ENCODE measurements at places on chromosomes 7 and 10. TPM values are rescaled to one million over a fixed set of nuclear protein-coding genes. Genes with fewer than 3 reads are reported as not detected.

GRCh38 chr7:151821806-151822540, 54.9 kb downstream of the PRKAG2 start:
- no peak for DNase-seq

GRCh38 chr10:44235363-44235762, 149.5 kb downstream of the CXCL12 start:
- DNase-seq = no peak

- no peak for DNase-seq
Measured at GRCh38 chr10:3805791-3806461, 20.9 kb upstream of the KLF6 start.

PNLIPRP3 gene
- total RNA-seq = not detected

POM121C gene
- total RNA-seq = 8.8 TPM

DNA sequence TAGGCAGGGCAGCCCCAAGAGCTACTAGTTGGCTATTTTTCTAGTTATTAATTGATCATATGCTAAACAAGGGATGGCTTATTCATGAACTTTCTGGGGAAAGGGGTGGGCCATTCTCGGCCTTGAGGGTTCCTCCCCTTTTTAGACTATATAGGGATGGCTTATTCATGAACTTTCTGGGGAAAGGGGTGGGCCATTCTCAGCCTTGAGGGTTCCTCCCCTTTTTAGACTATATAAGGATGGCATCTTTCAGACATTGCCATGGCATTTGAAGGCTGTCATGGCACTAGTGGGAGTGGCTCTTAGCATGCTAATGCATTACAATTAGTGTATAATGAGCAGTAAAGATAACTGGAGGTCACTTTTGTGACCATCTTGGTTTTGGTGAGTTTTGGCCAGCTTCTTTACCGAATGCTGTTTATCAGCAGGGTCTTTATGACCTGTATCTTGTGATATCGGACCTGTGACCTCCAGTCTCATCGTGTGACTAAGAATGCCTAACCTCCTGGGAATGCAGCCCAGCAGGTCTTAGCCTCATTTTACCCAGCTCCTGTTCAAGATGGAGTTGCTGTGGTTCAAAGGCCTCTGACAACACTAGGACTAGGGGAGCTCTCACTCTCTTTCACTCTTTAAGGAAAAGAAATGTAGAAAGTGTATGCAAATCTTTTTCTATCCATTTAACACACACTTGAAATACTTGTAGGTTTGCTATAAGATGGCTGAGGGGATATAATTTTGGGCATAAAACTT, 7.8 kb downstream of the FHIP2A start:
- DNase-seq = no peak

DNA sequence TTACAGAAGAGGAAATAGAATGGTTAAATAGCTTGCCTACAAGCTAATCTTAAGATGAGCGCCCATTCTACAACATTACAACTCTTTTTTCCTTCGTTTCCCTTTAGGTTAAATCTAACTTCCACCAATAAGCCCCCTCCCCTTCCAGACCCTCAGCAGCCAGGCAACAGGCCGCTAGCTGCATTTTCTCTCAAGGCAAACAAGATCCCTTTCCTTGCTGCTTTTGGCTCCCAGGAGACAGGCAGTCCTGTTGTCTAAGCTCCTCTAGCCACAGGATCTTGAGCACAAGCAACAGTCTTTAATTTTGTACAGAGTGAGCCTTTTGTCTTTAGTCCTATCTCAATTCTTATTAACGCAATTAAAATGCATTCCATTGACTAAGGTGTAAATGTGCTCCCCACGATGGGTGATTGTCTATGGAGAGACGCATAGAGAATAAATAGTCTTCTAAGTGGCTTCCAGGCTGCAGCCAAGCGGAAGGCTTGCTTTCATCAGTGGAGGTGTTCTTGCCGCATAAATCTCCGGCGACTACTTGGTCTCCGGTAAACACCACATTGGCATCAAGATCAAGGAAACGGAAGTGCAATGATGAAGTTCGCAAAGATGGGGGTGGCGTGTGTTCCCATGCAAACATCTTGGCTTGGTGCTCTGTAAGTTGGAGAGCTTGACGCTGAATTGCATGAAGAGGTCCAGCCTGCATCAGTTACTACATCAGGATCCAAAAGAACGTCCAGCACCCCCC, 181.9 kb upstream of the LYZL2 start:
- no peak for DNase-seq

DNA sequence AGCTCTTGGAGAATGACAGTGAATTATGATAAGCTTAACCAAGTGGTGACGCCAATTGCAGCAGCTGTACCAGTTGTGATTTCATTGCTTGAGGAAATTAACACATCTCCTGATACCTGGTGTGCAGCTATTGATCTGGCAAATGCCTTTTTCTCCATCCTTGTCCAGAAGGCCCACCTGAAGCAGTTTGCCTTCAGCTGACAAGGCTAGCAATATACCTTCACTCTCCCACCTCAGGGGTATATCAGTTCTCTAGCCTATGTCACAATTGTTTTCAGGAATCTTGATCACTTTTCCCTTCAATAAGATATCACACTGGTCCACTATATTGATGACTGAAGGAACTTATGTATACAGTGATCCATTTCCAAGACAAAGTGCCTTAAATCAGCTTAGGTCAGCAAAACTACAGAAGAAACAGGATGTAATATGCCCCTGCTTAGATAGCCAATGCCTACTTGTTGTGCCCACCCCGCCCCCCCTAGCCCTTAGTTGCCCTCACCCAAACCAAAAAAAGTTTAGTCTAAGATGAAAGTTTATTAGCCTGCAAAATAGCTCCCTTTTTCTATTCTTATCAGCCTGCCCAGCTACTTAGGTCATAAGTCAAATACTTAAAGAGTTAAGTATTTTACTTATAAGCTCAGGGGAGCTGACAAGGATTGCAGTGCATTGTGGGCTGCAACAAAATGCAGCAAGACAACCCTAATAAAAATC, 45.1 kb downstream of the PTPRE start:
- DNase-seq = no peak

DNA sequence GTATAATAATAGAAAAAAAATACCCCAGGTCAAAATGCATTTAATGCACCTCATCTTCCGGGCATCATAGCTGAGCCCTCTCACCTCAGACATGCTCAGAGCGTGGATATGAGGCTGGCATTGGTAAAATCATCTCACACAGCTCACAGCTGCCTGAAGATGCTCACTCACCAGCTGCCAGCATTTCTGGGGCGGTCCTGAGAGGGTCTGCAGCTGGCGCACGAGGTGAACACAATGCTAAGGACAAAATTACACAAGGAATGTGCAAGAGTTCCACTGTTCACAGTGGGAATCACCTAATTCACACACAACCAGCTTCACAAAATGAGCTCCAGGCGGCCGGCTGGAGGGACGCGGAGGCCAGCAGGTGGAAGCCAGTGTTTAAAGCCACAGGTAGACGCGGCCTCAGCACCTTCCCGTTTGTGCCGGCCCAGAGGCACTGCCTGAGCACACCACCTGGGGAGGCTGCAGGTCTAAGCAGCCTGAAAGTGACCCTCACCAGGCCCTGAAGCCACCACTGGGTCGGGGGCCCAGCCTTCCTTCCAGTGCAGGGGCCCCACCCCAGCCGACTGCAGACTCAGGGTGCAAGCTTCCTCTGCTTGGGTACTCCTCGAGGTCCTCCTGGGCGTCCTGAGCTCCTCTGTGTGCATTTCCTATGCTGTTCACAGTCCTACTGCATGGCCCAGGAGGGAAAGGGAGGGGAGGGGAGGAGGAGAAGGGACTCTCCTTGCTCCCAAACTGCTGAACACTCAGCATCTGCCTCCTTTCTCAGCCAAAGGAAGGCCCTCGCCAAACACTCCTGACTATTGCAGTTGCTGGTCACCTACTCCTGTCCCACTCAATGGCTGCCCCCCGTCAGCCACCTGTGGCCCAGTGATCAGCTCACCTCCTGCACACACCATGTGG, 61.2 kb upstream of the FAM20C start:
- no peak for DNase-seq

- no peak for DNase-seq
Measured at GRCh38 chr10:79385392-79385795, 38.1 kb downstream of the PPIF start.

DNA sequence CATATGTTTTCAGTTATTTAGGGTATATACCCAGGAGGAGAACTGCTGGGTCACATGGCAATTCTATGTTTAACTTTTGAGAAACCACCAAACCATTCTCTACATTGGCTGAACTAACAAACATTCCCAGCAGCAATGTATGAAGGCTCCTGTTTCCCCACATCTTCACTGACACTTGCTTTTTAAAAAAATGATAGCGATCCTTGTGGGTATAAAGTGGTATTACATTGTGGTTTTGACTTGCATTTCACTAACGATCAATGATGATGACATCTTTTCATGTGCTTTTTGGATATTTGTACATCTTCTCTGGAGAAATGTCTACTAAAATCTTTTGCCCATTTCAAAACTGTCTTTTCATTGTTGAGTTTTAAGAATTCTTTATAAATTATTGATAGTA, 51.2 kb upstream of the ANAPC16 start:
- no peak for DNase-seq

ANKRD2 gene
- total RNA-seq = 3.1 TPM

DNA sequence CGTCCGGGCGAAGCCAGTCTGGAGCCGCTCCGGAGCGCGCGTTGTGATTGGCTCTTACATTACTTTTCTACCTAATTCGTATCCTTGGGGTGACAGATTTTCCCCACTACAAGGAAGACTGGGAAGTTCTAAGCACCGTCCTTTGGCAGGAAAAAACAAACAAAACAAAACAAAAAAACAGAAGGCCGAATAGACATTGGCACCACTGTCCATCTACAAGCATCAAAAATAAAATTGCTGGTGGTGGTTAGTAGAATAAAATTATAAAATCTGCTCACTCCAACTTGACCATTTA, 651 bp upstream of the SKAP2 start:
- DNase-seq = no peak

DNA sequence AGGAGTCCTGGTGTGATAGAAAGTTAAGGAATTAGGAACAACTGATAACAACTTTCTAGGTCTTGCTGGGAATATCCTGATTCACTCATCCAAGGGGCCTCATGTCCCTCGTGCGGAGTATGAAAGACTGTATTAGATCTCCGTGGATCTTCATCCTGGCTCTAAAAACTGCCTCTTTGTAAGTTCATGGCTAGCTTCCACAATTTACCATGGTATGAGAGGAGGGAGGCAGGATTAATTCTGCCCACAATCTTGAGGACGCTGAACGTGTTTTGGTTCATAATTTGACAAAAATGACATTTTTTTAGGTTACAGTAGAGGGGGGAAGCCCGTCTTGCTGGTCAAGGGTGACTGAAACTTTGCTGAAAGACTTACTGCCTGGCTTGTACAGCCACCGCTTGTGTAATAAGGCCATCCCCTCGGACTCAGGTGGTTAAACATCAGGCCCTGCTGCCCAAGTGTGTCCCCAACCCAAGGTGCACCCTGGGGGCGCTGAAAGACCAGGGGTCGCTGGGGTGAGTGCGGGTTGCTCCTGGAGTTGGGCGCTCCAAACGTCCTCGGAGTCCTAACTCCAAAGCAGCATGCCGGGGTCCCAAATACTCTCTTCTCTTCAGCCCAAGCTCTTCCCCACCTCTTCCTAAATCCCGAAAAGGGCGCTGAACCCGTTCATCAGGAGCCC, 733 bp downstream of the HIBADH start:
- DNase-seq = no peak

PPP1R9A gene
- total RNA-seq = 3.6 TPM
